Gastroesophageal sphincter (tissue), 4 donors: ENCODE measurements at places on chromosomes 6 and 20.

- ATAC-seq, result no peak
These were observed 1.4 kb downstream of the CYB5R4 start for GRCh38 chr6:83860782-83861495.

GRCh38 chr20:54872440-54872839, 397.0 kb downstream of the DOK5 start:
- ATAC-seq, result no peak

GRCh38 chr6:33926451-33926850, 122.6 kb upstream of the MLN start:
- ATAC-seq, result no peak

GRCh38 chr6:82419132-82419581, 55.5 kb downstream of the TPBG start:
- ATAC-seq, result no peak

- ATAC-seq, result no peak
These were observed 243.5 kb downstream of the BTBD9 start for GRCh38 chr6:38396209-38396608.
